Transverse colon (tissue), 4 donors: ENCODE measurements at places on chromosomes 2 and 18.

- DNase-seq, result no peak
- no peak overlapping the region for H3K27ac ChIP-seq
- H3K36me3 ChIP-seq, result no peaks in the 10 kb centered on the region
- no peak overlapping the region for H3K4me3 ChIP-seq
These were observed 202.6 kb upstream of the ARL4C start for GRCh38 chr2:234699456-234699855.

DNA sequence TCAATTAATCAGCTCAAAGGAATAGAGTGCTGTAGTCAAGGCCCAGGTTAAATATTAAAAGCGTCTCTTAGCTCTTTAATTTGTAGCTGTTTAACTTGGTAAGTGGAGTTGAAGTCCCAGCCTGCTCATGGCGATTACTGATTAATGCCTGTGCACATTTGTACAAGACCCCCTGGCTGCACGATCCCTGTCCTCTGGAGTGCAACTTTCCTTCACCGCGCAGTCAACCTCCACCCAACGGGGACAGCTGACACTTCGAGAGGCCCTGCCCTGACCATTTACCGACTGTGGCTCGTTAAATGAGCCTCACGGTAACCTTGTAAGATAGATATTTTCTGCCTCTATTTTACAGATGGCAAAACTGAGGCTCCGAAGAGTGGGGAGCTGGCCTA lies 5.5 kb upstream of the CYS1 start:
- peaks cover 53% of the 10 kb centered on the region for H3K27me3 ChIP-seq
- peaks cover 5% of the 10 kb centered on the region for H3K4me1 ChIP-seq
- no peaks in the 10 kb centered on the region for H3K36me3 ChIP-seq
- H3K4me3 ChIP-seq, result no peak overlapping the region

DNA sequence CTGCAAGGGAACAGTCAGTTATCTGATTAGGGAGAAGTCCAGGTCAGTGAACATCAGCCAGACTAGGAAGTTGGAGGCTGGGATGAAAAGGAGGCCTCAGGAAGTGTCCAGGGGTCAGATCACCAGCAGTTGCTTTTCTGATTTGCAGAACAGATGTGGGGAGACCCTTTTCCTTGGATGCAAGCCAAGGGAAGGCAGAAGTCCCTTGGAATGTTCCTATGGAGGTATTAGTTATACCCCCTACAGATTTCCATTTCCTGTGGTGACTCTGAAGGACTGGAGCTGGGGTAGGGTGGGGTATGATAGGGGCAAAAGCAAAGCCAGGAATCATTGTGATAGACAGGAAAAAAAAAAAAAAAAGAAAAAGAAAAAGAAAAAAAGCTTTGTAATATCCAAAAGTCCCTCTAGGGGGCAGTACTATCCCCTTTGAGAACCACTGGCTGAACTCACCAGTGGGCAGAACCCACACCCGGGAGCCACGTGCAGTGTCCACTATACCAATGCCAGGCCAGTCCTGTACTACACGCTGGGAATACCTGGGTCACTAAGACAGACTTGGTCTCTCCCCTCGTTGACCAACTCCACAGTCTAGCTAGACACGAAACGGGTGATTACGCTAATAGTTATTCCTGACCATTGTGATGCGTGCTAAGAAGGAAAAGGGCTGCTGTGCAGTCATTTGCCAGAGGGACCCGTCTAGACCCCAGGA lies 7.4 kb downstream of the DYSF start:
- no peak for DNase-seq
- H3K36me3 ChIP-seq, result no peaks in the 10 kb centered on the region
- no peak overlapping the region for H3K27ac ChIP-seq
- H3K4me3 ChIP-seq, result no peak overlapping the region
- H3K4me1 ChIP-seq, result peaks cover 8% of the 10 kb centered on the region

DNA sequence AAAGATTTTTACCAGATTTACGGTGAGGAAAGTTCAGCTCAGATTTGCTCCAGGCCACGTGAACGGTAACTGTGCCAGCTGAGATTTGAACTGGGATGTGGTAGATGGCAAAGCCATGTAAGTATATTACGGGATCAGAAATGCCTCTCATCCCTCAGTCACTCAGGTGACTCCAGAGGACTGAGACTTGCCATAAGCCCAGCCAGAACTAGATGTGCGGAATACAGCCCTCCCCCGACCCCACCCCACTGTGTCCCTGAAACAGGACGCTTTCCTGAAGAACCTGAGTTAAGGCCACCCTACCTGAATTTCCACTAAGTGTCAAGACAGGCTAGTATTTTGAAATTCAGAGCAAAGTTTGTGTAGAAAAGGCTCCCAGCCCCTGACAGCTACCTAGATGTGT lies 1.3 kb upstream of the FHL2 start:
- no peaks in the 10 kb centered on the region for H3K27me3 ChIP-seq
- no peaks in the 10 kb centered on the region for H3K36me3 ChIP-seq
- peaks cover 35% of the 10 kb centered on the region for H3K4me1 ChIP-seq
- H3K27ac ChIP-seq, result no peak overlapping the region
- DNase-seq, result no peak

- H3K4me1 ChIP-seq, result no peaks in the 10 kb centered on the region
- no peak overlapping the region for H3K4me3 ChIP-seq
- no peak for DNase-seq
These were observed 376.3 kb downstream of the GPD2 start for GRCh38 chr2:156812496-156812895.

- H3K27me3 ChIP-seq, result no peaks in the 10 kb centered on the region
- H3K4me1 ChIP-seq, result peaks cover 10% of the 10 kb centered on the region
- no peaks in the 10 kb centered on the region for H3K36me3 ChIP-seq
- no peak overlapping the region for H3K4me3 ChIP-seq
These were observed 115.8 kb upstream of the DTNA start for GRCh38 chr18:34594266-34594665.

DNA sequence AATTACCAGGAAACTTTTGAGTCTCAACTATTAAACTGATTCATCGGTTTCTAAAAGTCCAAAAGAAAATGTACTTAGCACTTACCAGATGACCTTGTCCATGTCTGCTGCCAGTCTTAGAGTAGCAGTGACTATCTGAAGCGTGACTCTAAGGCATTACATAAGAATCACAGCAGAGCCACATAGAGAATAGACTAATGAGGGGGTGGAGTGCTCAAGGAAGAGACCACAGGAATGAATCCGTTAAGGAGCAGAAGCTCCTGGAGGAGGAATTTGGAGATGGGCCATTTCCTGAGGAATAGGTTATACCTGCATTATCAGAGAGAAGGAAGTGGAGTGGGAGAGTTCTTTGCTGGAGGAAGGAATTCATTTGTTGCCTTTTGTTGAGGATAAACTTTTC lies 116.0 kb downstream of the MAP3K20 start:
- H3K27me3 ChIP-seq, result no peaks in the 10 kb centered on the region
- H3K36me3 ChIP-seq, result no peaks in the 10 kb centered on the region
- peaks cover 4% of the 10 kb centered on the region for H3K4me1 ChIP-seq
- H3K27ac ChIP-seq, result no peak overlapping the region
- H3K4me3 ChIP-seq, result no peak overlapping the region

- H3K36me3 ChIP-seq, result no peaks in the 10 kb centered on the region
- no peak overlapping the region for H3K4me3 ChIP-seq
- no peak for DNase-seq
- H3K27ac ChIP-seq, result no peak overlapping the region
- peaks cover 4% of the 10 kb centered on the region for H3K27me3 ChIP-seq
- H3K4me1 ChIP-seq, result no peaks in the 10 kb centered on the region
These were observed 126.6 kb downstream of the RTP5 start for GRCh38 chr2:241996100-241996499.

DNA sequence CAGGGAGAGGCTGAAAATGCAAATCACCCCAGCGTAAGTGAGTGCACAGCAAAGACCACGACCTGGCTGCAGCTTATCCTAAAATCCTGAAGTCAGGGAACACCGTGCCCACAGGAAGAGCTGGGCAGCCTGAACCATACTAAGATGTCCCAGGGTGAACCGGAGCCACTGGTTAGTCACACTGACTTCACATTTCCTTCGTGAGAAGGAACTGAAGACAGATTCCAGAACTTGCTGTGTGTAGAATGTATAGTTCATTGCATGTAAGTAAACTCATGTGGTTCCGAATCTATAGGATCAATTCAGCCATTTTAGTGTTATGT lies 84.6 kb upstream of the NDUFV2 start:
- no peaks in the 10 kb centered on the region for H3K36me3 ChIP-seq
- peak overlapping the region; percentile 69 for H3K27ac ChIP-seq
- H3K4me3 ChIP-seq, result no peak overlapping the region
- H3K27me3 ChIP-seq, result no peaks in the 10 kb centered on the region
- no peak for DNase-seq
- H3K4me1 ChIP-seq, result peaks cover 8% of the 10 kb centered on the region

DNA sequence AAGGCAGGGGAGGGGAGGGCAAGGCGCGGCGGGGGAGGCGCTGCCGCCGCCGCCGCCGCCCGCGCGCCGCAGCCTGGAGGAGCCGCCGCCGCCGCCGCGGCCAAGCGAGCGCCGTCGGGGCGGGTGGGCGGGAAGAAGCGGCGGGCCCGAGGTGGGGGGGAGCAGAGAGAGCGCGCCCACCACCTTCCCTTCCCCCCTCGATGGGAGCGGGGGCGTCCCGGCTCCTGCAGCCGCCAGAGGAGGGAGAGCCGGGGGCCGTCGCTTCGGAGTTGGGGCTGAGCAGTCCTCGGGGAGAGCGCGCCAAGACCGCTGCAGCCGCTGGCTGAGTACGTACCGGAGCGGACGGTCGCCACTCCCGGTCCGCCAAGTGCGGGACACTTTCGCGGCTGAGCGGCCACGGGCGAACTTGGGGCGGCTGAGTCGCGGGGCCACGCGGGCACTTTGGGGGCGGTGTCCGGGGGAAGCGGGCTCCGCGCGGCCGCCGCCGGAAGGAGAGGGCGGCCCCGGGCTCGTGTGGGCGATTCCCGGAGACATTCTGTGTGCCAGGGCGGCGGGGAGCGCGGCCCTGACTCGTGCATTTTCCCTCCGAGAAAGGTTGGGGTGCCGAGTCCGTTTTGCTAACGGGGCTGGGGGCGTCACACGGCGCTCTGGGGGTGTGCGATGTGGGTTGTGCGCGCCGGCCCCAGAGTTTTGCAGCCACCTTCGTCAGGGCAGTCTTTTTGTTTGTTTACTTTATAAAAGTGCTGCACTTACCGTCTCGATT lies at the start of gene NAB1:
Gene NAB1, plus strand, starts transcription at position 49 of the 763 bp plus-strand sequence. CDS start 10,094 bp downstream, outside the sequence.
- peaks cover 14% of the 10 kb centered on the region for H3K4me1 ChIP-seq
- H3K27ac ChIP-seq, result peak within 1 kb of the TSS; percentile 93
- peak; percentile 55 for DNase-seq

- no peaks in the 10 kb centered on the region for H3K36me3 ChIP-seq
- H3K27me3 ChIP-seq, result no peaks in the 10 kb centered on the region
- no peak overlapping the region for H3K27ac ChIP-seq
- no peak for DNase-seq
These were observed 388.1 kb upstream of the PKDCC start for GRCh38 chr2:41659758-41660157.

- no peak overlapping the region for H3K4me3 ChIP-seq
- H3K27me3 ChIP-seq, result no peaks in the 10 kb centered on the region
- H3K4me1 ChIP-seq, result no peaks in the 10 kb centered on the region
- H3K36me3 ChIP-seq, result no peaks in the 10 kb centered on the region
- no peak overlapping the region for H3K27ac ChIP-seq
- no peak for DNase-seq
These were observed 1300.0 kb upstream of the FAM98A start for GRCh38 chr2:34899079-34899478.

DNA sequence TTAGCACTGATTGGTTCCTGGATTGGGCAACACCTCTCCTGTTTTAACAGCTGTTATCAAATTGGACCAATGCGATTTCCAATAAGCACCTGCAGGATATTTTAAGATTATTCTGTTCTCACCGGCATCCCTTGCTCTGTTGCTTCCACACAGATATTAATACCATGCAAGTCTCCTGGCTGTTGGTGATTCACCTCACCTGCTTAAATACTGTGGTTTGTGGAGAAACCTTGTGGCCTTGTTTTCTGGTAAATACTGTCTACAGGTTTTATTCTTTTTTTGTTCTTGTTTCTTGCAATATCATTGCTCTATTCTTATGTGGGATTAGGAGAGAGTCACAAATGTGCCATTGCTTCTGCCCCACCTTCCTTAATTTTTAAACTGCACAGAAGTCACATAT lies 448.1 kb upstream of the NXPH2 start:
- no peak for DNase-seq
- no peaks in the 10 kb centered on the region for H3K4me1 ChIP-seq
- no peak overlapping the region for H3K27ac ChIP-seq
- H3K4me3 ChIP-seq, result no peak overlapping the region
- no peaks in the 10 kb centered on the region for H3K36me3 ChIP-seq
- no peaks in the 10 kb centered on the region for H3K27me3 ChIP-seq

GRCh38 chr2:228927028-228928010 lies 343.8 kb downstream of the PID1 start:
- H3K27me3 ChIP-seq, result no peaks in the 10 kb centered on the region
- no peaks in the 10 kb centered on the region for H3K4me1 ChIP-seq
- no peak for DNase-seq
- H3K4me3 ChIP-seq, result no peak overlapping the region
- H3K36me3 ChIP-seq, result no peaks in the 10 kb centered on the region
- H3K27ac ChIP-seq, result no peak overlapping the region

- H3K36me3 ChIP-seq, result no peaks in the 10 kb centered on the region
- no peak overlapping the region for H3K27ac ChIP-seq
- DNase-seq, result no peak
- H3K4me3 ChIP-seq, result no peak overlapping the region
- no peaks in the 10 kb centered on the region for H3K4me1 ChIP-seq
These were observed 159.6 kb downstream of the RND3 start for GRCh38 chr2:150327564-150328489.

DNA sequence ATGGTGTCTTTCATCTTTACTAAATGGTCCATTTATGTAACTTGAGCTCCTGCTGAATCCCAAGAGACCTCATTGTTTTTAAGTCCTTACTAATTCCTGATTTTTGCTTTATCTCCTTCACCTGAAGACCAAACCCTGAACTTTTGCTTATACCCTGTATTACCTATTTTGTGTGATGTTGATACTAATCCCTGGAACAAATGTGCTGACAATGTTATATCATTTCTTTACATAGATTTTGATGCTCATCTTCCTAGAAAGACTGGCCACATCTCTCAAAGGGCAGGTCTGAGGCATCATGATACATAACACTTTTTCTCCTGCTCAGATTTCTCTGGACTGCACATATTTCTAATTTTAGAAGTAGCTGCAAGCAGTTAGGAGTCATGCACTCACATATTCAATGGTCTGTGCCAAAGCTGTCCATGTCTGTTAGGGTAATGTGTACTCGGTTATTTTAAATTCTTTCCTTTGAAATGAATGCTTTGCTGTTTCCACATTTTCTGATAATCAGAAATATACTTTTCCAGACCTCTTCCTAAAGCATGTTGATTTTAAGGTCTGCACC lies 427.9 kb upstream of the HNRNPA3 start:
- H3K27me3 ChIP-seq, result no peaks in the 10 kb centered on the region
- H3K36me3 ChIP-seq, result no peaks in the 10 kb centered on the region
